ENCODE measurements at places on chromosomes 5 and 9.

DNA sequence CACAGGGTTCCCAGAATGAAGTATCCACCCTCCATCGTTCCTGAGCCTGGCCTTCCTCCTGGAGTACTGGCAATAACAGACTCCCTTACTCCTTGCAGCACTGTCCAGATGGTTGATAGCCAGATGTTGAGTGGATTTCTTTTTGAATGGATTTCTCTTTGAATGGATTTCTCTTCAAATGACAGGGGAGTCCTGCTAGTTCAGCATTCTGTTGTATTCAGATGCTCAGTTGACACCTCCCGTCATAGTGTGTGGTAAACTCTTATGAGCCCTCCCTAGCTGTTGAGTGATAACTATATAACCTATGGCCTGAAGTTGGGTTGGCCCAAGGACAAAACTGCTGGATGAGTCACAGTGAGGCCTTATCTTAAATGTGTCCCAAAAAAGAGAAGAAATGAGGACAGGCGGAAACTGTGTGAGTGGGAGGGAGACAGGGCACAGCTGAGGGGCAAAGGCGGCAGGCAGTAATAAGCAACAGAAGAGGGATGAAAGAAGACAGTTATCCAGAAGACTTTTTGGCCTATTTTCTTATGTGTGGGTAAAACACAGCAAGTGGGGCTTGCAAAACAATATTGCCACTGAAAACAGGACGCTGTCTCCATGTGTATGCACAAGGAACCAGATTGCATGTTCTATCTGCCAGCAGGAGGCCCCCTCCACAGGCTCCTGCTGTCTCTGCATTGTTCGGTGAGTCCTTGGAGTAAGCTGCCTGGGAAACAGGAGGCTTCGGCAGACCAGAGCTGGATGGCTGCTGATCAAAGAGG is 209.5 kb upstream of the S1PR3 start:
- DNase-seq: no peak

GRCh38 chr5:159779481-159779880 is 136.8 kb upstream of the ADRA1B start:
- no peak for DNase-seq

DNA sequence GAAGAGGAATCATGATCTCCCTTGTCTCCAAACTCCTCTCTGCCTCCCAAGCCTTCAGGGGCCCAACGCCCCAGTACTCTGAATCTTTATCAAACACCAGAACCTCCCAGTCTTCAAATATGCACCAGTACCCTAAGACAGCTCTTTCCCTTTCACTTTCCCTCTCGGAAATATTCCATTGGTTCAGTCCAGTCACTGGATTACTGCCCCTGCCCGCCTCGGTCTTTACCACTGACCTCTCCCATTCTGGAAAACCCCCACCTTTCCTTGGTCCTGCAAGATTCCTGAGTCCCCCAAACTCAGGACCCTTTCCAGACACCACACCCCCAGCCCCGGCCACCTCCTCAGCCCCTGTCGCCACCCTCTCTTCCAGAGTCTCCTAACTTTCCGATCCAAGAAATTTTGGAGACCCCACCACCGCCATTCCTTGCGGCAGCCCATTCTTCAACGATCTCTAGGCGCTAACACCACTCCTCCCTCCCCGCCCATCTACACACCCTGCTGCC is 674 bp downstream of the C5orf15 start:
- DNase-seq: peak; percentile 8

- DNase-seq: no peak
These were observed 87.9 kb downstream of the ANKH start for GRCh38 chr5:14783691-14784090.
